ENCODE measurements at places on chromosomes 5 and 9.

GRCh38 chr5:16160706-16161105, 18.9 kb downstream of the MARCHF11 start:
- peak; percentile 47 for DNase-seq

DNA sequence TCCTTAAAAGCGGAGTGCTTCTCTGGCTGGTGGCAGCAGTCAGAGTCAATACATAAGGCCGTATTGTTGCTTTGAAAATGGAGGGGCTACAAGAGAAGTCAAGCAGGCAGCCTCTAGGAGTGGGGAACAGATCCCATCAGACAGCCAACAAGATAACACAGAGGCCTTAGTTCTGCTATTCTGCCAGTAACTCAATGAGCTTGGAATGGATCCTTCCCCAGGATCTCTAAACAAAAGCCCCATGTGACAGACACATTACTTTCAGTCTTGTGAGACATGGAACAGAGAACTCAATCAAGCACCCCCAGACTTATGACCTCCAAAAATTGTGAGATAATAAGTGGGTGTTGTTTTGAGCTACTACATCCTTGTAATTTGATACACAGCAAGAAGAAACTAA, 158.6 kb downstream of the RFX3 start:
- no peak for DNase-seq

DNA sequence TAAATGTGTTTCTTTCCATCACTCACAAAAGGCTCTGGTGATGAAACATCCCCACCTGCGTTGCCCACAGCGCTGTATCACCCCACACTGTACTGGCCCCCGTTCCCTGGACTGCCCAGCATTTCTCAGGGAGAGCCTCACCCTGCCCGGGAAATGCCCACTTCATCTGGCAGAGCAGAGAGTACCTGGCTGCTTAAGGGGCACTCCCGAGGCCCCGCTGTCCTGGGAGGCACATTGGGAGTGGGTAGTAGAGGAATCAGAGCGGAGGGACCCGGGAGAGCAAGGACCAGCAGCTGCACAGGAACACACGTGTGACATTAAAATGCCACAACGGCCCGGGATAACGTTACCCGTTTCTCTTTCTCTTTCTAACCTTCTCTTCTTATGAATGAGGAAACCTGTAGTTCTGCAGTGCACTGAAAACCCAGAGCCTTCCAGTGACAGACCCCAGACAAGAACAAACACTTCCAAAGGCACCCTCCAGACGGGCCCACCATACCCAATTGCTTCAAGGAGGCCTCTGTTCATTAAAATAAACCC, 110.0 kb downstream of the ROR2 start:
- DNase-seq, result no peak

GRCh38 chr5:7377761-7378160, 18.2 kb upstream of the ADCY2 start:
- no peak for DNase-seq

- no peak for DNase-seq
Measured at GRCh38 chr9:113785334-113785733, 90.8 kb upstream of the ZNF618 start.

DNA sequence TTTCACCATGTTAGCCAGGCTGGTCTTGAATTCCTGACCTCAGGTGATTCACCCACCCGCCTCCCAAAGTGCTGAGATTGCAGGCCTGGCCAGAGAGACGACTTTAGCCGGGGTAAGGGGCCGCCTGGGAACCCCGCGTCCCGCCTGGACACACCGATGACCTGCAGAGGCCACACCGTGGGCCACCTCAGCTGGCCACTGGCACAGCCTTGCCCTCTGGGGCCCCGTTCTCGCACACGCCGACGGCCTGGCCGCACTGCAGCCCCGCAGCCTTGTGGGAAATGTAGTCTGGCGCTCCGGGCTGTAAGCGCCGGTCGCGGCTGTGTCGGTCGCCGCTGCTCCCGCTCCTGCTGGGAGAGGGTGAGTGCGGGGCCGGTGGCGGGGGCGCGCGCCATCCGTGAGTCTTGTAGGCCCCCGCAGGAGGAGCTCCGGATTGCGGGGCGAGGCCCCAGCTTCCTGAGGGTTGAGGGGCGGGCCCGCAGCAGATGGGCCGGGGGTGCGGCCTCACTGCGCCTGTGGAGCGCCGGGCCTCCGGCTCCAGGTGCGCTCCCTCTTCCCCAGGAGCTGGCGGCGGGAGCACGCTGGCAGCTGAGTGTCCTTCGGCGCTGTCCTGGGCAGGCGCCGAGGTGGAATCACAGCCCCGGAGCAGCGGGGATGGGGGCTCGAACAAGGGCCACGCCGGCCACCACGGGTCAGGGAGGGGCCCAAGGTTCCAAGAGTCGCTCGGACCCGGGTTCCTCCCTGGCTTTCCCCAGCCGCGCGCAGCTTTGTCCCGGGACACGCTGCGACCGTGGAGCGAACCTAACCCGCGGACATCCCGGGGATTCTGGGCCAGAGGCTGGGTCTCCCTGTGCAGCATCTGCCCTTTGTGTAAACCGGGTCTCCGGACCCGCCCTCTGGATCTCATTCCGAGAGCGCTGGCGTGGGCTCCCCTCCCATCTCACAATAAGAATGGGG, at the start of gene ZFP2:
TSS of gene ZFP2 (plus strand) at position 299 of the 957 bp plus-strand sequence. CDS start 35,401 bp downstream, outside the sequence.
- DNase-seq, result peak; percentile 5
